ENCODE measurements at places on chromosomes 16 and 17.

DNA sequence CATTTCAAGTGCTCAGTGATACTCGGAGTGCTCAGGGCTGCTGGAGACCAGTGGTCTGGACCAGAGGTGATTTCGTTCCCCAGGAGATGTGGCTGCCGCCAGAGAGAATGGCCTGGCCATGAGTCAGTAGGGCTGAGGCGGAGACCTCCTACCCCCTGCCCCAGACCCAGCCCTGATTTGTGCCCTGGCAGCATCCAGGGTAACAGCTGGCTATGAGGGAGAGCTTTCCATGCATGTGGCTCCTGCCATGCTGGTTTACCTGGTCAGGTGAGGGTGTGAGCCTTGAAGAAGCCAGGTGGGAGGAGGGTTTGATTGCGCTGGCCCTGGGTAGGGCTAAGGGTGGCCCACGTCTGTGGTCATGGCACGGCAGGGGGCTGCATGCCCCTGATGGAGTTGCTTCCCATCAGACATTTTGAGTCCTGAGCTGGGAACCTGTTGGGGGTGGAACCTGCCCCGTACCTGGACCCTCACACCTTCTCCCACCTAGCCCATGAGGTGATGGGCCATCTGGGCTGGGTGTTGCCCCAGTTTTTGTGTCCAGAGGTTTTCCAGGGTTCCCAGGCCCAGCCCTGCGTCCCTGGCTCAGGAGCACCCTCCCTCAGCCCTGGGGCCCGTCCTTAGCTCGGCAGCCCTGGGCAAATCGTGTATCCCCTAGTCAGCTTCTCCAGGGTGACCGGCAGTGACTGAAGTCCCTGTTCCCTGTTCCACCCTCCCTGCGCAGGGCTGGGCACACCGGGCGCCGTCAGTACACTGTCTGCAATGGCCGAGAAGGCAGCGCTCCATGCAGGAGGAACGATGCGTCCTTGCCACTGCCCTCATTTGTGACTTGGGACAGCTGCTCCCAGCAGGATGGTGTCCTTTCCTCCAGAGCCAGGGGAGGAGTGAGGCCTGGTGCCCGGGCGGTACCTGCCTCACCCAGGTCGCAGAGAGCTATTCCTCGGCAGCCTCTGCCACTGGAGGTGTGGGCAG, 9.0 kb upstream of the CSNK1D start:
- no peak for DNase-seq

DNA sequence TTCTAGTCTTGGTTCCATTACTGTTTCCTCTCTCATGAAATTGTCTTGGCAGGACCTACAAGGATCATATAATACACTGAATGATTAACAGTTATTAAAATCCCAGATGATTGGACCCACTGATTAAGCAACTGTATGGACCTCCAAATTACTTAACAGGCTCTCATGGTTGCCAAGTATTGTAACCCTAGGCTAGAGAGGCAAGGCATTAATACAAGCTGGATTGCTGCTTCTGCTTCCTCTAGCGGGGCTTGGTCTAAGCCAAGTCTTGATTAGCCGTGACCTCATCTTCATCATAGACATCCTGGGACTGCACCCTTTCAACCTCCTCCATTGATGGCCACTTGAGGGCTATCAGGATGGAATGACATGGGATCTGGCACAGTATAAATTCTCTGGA, 46.9 kb downstream of the SYCE1L start:
- no peak for DNase-seq

DNA sequence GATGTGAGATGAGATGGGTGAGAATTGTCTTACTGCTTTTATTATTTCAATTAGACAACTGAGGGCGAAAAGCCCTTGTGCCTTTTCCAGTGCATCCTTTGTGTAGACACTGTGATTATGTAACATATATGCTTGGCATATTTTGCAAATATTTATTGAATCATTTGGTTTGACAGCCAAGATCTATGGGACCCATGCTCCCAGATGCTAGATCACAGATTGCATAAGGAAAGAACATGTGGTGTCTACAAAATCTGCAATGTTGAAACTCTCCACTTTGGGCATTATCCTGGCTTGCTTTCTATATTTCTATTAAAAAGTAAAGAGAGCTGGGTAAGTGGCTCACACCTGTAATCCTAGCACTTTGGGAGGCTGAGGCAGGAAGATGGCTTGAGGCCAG, 4.8 kb upstream of the COG1 start:
- peak; percentile 16 for DNase-seq

DNA sequence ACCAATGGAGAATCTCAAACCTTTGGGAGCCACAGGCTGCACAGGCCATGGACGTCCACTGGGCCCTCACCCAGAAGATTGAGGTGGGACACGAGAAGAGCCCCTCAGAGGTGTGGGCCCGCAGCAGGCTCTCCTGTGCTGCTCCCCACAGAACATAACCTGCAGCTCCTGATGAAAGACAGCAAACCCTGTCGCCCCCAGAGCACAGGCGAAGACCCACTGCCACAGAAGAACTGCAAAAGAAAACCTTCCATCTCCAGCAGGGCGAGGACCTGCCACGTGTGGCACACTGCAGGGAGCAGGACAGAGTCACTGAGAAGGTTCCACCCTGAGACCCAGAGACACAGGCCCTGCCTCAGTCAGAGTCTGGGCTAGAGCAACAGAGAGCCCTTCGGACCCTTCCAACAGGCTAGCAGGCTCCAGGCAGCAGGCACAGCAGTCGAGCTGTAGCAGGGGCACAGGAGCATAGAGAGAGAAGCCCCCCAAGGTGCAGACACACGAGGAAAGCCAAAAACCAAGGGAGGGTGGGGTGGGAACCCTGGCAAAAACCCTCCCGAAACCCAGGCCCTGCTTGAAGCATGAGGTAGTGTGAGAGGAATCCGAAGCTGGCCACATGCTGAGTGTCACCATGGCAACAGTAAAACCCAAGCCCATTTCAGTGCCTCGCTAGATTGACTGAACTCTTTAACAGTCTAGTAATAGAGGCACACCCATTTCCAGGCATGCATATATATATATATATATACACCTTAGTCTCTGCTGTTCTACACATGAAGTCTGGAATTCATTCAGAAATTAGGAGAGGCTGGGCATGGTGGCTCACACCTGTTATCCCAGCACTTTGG, 60.0 kb upstream of the CHMP6 start:
- peak; percentile 91 for DNase-seq

DNA sequence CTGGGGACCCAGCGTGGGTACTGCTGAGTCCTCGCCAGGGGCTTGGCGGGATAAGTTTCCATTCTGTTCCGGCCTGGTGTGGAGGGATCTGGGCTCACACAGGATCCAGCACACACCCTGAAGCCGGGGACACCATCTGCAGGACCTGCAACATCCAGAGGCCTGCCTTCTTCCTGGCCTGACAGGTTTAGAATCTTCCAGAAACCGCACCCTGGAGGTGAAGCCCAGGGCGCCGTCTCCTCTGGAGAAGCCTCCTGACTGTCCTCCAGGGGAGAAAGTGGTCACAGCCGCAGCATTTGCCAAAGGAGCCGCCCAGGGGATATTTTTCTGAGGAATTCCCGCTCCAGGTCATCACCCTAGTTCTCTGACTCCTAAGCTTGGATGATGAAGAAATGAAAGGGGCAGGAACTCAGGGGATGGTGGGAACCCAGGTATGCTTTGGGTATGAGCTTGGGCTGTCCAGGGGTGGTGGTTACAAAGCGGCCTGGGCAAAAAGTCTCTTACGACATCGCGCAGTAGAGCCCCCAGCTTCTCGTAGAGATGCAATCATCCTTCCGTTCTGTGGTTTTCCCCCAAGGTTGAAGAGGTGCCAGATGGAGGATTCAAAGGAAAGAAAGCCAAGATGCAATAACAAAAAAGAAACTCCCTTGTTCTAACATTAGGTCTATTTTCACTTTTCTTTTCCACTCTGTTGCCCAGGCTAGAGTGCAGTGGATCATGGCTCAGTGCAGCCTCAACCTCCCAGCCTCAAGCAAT, 9.1 kb upstream of the CRISPLD2 start:
- DNase-seq: peak; percentile 85

DNA sequence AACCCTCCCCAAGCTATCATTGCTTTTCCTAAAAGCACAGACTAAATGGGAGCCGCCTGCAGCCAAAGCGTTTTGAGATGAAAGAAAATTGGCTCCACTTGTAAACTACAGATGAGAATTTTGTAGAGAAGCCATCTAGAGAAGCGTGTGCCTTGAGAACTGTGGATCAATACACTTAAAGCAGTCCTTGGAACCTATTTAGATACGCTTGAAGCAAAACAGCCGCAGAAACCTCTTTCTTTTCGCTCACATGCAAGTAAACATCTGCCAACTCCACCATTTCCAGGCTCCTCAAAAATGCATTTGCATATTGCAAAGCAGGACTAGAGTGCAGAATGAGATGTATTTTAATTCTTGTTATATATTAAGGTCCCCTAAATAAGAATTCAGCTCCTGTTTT, 13.1 kb downstream of the KIAA0513 start:
- no peak for DNase-seq

DNA sequence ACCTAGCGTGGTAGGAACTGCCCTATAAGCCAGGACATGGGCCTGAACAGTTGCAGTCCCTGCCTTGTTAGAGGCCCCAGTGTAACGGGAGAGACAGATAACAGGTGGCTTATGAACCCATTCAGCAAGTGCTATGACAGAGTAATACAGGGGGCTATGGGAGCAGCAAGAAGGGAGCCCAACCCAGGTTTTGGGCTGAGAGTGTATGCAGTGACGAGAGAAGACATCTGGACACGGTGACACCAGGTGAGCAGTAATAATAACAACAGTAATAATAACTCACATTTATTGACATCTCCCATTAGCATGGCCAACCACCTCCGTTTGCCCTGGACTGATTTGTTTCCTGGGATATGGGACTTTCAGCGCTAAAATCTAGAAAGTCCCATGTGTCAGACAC, 100.8 kb downstream of the IRX5 start:
- no peak for DNase-seq

DNA sequence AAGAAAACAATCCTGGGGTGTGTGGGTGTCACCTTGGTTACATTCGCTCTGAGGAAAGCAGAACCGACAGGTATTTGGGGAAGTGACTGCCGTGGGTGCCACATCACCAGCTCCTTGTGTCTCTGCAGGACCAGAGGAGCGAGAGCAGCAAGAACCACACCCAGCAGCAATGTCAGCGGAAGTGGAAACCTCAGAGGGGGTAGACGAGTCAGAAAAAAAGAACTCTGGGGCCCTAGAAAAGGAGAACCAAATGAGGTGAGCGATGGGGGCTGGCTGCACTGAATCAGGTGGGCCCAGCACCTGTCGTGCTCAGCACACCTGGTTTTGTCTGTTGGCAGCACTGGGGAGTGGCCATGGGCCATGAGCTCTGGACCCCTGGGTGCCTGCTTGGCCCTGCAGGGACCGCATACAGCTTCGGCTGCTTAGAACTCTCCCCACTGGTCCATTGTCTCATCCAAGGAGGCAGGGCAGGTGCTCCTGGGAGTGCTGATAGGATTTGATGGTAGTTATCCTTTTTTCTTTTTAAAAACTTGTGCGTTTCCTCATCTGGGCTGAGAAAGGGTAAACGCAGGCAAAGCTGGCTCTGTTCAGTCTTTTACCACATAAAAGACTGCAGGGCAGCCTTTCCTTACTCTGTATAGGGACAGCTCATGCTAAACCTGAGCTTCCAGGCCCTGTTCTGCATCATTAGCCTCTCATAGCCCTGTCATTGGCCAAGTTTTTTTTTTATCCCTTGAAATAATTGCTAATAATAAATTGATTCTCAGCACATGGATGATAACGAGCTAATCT, 29.4 kb downstream of the HMOX2 start:
- no peak for DNase-seq

DNA sequence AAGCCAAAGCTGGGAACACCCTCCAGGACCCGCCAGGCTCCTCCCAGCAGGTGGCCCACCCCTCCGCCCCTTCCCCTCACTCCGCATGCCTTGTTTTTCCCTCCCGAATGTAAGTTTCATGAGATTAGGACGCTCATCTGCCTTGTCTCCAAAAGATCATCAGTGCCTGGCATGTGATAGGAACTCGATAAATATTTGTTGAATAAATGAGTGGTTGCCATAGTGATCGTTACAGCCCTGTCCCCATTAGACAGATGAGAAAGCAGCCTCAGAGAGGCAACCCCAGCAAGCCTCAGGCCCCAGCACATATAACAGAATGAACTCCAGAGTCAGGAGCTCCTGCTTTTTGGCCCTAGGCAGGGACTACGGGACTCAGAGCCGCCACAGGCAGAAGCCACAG, 5.0 kb downstream of the CAMKK1 start:
- no peak for DNase-seq

GRCh38 chr16:20393801-20394577, 10.5 kb downstream of the PDILT start:
- DNase-seq: no peak

All from fibroblast of upper back skin (primary cell).